ENCODE measurements at places on chromosomes 7 and 10.

DNA sequence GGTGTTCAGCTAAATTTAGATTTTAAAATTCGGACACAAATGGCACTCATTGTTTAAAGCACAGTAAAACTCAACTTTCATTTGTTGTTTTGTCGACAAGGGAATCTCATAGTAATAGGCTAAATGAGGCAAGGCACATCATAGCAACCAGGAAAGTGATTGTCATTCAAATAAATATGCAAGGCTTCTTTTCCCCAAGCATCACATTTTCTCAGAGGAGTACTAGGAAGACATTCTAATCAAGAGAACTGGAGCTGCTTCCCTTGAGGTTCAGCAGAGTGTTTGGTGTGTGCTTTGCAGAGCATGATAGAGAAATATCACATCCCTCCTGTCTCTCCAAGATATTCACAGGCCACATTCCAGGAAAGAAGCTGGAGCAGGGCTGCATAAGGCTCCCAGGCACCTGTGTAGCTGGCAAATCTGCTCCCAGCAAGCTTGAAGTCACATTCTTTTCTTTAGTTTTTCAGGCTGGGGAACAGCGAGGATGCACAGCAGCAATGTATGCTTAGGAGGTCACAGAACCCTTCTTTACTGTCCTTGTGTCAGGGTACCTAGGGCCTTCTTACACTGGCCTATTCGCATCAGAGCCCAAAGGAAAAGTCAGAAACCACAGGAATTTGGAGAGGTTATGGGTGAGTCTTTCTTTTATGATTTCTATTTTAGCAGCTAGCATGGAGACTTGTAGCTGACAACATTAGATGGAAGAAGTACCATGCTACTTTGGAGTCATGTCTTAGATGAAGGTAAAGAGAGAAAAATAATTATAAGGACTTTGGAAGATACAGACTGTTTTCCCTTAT, 95.9 kb upstream of the HDAC9 start:
- DNase-seq = no peak

DNA sequence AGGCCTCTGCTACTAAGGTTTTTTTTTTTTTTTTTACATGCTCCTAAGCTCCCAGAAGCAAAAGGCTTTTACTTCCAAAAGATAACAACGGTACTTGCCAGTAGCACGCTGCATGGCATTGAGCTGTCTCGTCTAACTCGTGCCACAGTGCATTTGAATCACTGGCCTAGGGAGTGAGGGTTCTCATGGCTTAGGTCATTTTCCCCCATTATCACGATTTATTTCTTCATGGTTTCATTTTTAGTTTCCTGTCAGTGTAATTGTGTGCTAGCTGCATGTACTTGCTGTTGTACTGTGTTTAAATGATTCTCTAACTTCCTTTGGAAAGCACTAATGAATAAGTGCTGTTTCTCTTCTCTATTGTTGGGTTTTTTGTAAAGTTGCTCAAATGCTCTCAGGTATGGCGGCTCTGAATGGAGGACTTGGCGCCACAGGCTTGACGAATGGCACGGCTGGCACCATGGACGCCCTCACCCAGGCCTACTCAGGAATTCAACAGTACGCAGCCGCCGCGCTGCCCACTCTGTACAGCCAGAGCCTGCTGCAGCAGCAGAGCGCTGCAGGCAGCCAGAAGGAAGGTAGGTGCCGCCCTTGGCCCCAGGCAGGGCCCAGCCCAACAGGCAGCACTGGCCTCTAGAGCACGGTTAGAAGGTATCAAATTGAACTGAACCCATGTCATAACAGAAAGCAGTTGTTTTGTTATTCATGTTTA, 290.5 kb downstream of the USP6NL start:
- no peak for DNase-seq

GRCh38 chr10:109987452-109988211, 20.2 kb upstream of the ADD3 start:
- no peak for DNase-seq

- no peak for DNase-seq
Measured at GRCh38 chr7:72476608-72477305, 64.6 kb upstream of the CALN1 start.

GRCh38 chr7:130479716-130480400, 12.0 kb upstream of the MEST start:
- no peak for DNase-seq

GRCh38 chr10:110363572-110364411, 59.1 kb upstream of the SMNDC1 start:
- DNase-seq = no peak

DNA sequence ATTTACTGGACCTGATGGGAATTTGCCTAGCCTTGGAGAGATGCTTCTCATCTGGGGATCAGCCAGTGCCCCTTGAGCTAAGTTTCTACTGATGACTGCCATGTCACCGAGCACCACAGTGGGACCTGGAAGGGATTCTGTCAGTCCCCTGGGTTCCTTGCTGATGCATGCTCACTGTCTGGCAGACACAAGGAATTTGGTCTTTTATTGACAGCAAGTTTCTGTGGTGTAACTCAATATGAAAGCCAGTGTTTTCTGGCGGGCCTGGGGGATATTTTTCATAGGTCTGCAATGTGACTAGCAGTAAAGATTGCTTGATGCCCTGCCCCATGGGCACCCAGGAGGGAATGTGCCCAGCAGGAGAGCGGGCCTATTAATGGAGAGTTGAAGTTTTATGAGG, 30.7 kb downstream of the MAP3K8 start:
- no peak for DNase-seq

GRCh38 chr10:102504179-102504975, 605 bp downstream of the SUFU start:
- DNase-seq = no peak
